ENCODE measurements at places on chromosomes 1 and 21.

DNA sequence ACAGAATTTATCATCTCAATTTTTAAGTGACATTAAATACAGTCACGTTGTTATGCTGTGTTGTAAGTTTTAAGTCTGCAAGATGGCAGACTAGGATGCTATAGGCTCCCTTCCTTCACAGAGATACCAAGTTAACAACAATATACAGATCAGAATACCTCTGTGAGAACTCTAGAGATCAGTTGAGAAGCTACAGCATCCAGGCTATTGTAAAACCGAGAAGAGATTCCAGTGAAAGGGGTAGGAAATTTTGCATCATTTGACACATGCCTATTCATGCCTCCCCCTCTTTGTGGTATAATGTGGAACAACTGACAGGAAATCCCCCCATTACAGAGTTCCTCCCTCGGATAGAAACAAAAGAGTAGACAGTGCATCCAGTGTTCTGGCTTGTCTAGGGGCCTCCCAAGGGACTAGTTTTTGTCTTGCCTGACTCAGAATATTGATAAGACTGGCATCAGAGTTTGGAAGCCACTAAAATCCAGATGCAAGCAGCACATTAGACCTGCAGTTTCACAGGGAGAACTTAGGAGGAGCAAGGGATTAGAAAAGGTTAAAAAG, 80.6 kb downstream of the LBR start:
- DNase-seq = no peak

DNA sequence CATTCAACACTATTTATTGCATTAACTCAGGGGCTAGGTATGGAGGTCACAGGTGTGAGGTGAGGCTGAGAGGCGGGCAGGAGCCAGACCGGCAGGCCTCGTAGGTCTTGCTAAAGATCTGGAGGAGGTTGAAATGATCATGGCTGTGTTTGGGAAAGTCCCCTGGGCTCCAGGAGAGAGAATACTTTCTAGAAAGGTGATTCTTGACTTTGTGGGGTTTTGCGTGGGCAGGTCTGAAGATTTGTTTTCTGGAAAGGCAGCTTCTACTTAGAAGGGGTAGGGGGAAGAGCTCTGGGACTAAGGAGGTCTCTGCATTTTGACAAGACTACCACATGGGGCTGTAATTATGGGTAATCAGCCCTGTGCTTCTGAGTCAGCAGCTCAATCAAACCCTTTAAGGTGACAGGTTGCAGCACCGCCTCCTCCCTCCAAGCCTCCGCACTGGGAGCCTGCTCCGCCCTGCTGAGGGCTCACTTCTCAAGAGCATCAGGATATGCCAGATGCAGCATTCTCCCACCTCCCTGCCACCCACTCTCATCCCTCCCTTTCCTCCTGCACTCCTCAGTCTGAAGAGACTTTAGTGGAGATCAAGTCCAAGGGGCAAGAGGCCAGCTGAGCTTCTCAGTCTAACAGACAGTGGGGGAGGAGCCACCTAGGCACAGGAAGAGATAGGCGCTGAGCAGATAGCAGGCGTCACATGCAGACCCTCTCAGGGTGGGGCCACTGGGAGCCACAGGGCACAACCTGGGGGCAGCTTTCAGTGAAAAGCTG, 30.5 kb downstream of the SLC30A1 start:
- peak; percentile 37 for DNase-seq

DNA sequence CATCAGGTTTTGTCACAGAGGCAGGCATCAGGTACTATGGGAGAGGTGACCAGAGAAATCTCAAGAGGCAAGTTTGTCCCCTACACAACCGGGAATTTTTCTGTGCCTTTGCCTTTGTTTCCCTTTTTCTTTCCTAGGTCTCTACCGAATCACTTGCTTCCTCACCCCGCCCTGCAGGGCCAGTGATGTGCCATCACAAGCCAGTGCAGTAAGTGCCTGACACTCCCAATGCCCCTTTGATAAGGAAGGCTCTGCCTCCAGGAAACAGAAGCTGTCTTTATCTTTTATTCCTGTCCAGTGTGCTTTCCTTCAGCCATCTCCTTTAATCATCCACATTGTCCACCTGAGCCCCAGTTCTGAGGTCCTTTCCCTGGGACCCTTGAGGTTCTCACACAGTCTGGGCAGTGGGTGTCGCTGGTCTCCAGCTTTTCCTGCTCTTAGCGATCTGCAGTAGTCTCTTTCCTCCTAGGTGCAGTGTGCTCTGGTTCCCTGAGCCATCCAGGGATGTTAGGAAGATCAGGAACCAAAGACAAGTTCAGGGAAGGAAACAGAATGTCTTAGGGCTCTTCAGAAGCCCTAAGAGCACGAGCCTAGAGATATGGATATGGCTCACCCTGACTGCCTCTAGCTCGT, 36.6 kb downstream of the GJA5 start:
- DNase-seq = no peak

DNA sequence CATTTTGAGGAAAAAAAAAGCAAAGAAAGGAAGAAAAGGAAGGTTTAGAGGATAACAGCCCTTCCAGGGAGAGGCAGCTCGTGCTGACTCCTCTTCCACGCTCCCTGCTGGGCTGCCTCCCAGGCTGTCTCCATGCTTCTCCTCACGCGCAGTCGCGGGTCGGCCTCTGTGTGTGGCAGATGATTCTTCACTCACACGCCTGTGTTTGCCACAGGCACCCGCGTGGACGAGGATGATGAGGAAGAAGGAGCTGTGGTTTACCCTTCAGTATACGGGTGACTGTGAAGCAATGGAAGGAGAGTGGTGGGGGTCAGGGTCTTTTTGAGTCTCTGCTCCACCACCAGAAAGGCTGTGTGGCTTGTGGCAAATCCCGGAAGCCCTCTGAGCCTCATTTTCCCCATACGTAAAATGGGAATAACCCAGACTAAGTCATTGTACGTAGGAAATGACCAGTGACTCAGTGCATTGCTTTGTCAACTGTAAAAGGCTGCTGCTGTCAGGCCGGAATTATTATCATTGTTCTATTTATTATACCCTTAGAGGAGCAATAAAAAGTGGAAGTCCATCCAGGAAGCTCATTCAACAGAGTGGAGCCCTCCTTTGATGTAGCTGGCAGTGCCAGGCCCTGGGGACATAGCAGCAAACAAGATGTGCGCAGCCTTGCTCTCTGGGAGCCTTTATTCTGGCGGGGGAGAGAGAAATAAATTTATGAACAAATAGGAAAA, 11.9 kb upstream of the SH2D2A start:
- no peak for DNase-seq

DNA sequence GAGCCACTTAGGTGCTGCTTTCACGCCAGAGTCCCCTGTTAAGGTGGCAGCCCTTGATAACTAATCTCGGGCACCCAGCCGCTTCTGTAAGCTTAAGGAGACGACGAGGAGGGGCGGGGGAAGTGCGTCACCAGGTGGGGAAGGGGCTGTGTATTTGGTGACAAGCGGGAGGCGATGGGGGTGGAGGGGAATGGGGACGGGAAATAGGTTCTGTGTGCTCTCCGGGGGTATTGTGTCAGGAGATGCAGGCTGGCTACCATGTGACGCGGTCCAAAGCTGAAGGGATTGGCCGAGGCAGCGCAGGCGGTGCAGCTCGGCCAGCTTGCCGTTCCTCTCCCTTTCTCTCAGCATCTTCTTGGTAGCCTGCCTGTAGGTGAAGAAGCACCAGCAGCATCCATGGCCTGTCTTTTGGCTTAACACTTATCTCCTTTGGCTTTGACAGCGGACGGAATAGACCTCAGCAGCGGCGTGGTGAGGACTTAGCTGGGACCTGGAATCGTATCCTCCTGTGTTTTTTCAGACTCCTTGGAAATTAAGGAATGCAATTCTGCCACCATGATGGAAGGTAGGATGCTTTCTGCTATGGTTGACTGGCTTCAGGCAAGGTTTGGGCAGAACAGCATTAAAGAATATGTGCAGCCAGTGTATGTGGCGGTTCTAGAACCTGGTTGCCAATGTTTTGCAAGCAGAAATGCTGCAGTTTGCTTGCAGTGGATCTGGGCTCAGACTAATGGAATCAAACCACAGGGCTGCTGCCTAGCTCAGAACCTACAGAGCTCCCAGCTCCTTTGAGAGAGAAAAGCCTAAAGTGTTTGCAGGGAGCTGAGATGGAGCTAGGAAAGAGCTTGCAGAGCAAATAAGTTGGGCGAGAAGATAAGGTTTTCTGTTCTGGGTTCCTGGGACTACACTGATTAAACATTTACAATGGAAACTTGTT, at the start of gene SGIP1:
SGIP1 (plus strand) TSS at position 350 of the 937 bp plus-strand sequence; CDS start at position 556, 206 bp downstream.
- DNase-seq = no peak

DNA sequence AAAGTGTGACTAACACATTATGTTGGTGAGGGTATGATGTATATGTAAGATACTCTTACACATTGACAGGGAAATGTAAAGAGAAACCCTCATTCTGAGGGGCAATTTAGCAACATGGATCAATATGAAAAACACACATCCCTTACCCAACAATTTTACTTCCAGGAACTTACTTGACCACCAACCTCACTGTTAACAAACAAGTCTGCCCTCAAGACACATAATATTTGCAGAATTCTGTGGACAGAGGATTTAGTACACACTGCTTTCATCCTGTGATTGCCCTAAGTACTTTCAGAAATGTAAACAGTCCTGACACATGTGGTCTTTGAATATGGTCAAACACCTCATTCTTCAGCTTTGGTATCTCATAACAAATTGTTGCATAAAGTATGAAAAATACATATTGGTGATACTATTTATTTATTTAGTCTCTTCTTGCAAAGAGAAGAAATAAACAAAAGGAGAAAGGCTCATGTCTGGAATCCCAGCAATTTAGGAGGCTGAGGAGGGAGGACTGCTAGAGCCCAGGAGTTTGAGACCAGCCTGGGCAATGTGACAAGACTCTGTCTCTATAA, 6.9 kb downstream of the USP48 start:
- no peak for DNase-seq

- no peak for DNase-seq
These were observed 160.1 kb downstream of the PTPRC start for GRCh38 chr1:198798923-198799386.

- DNase-seq = no peak
These were observed 83.5 kb downstream of the INTS7 start for GRCh38 chr1:211951856-211952255.

DNA sequence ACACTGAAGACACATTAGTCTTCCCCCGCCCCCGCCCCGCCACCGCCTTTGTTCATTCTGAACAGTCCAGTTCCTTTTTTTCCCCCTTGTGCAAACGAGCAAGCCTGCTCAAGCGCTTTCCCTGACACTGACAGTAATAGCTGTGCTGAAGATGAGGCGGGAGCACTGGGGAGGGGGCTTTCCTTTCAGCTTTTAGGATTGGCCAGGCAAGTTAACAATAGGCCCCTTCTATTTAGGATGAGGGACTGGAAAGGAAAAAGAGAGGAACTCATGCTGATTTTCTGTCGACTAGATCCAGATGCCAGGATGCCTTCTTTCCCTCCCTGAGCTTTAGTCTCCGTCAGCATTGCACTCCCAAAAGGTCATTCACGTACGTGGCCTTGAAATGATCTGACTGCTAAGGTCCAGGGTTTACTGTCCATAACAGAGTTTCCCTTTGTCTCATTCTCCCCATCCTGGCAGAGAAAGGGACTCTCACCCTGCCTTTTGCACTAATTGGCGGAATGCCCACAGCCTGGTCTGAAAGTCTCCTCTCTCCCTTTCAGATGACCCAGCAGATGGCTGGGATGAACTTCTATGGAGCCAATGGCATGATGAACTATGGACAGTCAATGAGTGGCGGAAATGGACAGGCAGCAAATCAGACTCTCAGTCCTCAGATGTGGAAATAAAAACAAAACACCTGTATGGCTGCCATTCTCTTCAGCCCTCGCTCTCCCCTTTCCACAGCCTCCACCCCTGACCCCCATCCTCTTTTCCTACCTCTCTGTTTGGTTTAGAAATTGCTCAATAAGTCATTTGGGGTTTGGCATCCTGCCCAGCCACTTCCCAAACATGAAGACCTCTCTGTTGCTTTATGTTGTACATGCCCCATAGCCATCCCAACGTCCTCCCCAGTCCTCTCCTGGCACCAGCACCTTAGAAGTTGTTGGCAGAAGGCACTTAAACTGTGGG, 28.6 kb upstream of the ZFP69B start:
- no peak for DNase-seq

Data from stimulated activated CD4-positive, alpha-beta T cell treated with anti-CD3 and anti-CD28 coated beads, Interleukin-12 subunit alpha, Interleukin-12 subunit beta, amount 100 ng/mL, for 48 hours (primary cell).